ENCODE measurements at places on chromosomes 7 and 10. TPM values are rescaled to one million over a fixed set of nuclear protein-coding genes. Genes with fewer than 3 reads are reported as not detected.

The SFTPA1 gene
- 0.52 TPM for polyA plus RNA-seq

The ASB10 gene
- not detected for polyA plus RNA-seq

The CHAT gene
- polyA plus RNA-seq: not detected

The SEMA4G gene
- polyA plus RNA-seq: 1.6 TPM

The CYP26C1 gene
- not detected for polyA plus RNA-seq

The FAM25G gene
- not detected for polyA plus RNA-seq

The CAV1 gene
- polyA plus RNA-seq: 407 TPM

The SKAP2 gene
- 18.1 TPM for polyA plus RNA-seq

The BTRC gene
- polyA plus RNA-seq: 4.9 TPM

The SLC18A3 gene
- polyA plus RNA-seq: 0.02 TPM

The TLX1 gene
- polyA plus RNA-seq: 0.02 TPM

The PTPRN2 gene
- polyA plus RNA-seq: 3.7 TPM

The WNT2 gene
- polyA plus RNA-seq: 1.0 TPM

The CYP3A7 gene
- polyA plus RNA-seq: not detected

The TBC1D12 gene
- 2.9 TPM for polyA plus RNA-seq

The SPAM1 gene
- polyA plus RNA-seq: not detected

The SAP25 gene
- polyA plus RNA-seq: 4.3 TPM

The ASAH2 gene
- 0.70 TPM for polyA plus RNA-seq

The SPDYE2B gene
- polyA plus RNA-seq: not detected

The RADIL gene
- polyA plus RNA-seq: 6.2 TPM

The MACC1 gene
- polyA plus RNA-seq: 0.10 TPM

The FOXP2 gene
- 2.0 TPM for polyA plus RNA-seq

The KCND2 gene
- polyA plus RNA-seq: 0.46 TPM

The C7orf57 gene
- polyA plus RNA-seq: not detected

The AKR1C3 gene
- polyA plus RNA-seq: 122 TPM

The LRRC17 gene
- polyA plus RNA-seq: 1.00 TPM

The SLC29A3 gene
- 2.9 TPM for polyA plus RNA-seq

The MMRN2 gene
- 56.1 TPM for polyA plus RNA-seq

The CYP3A5 gene
- polyA plus RNA-seq: not detected

The SEC23IP gene
- 5.1 TPM for polyA plus RNA-seq

The POLR1F gene
- polyA plus RNA-seq: 3.0 TPM

The OPALIN gene
- not detected for polyA plus RNA-seq

The WDFY4 gene
- 2.1 TPM for polyA plus RNA-seq

The BAIAP2L1 gene
- polyA plus RNA-seq: 14.0 TPM

The SOSTDC1 gene
- polyA plus RNA-seq: 0.45 TPM

The MLXIPL gene
- 258 TPM for polyA plus RNA-seq

The OLAH gene
- 0.30 TPM for polyA plus RNA-seq

The TMEM270 gene
- polyA plus RNA-seq: not detected

The PPIA gene
- 1,331 TPM for polyA plus RNA-seq

The SDHAF3 gene
- polyA plus RNA-seq: 8.6 TPM

The GNAT3 gene
- not detected for polyA plus RNA-seq

The SLC26A3 gene
- 0.27 TPM for polyA plus RNA-seq

The CH25H gene
- polyA plus RNA-seq: 20.7 TPM

The AGMO gene
- 1.7 TPM for polyA plus RNA-seq

The RET gene
- polyA plus RNA-seq: 0.65 TPM

The OAT gene
- polyA plus RNA-seq: 19.9 TPM

The FAM20C gene
- 16.0 TPM for polyA plus RNA-seq

The CYP2C19 gene
- not detected for polyA plus RNA-seq

The BUB3 gene
- polyA plus RNA-seq: 36.4 TPM

The ITPRID1 gene
- not detected for polyA plus RNA-seq

Data from adipose tissue (tissue), 3 donors.